ENCODE measurements at places on chromosomes 1 and 21.

DNA sequence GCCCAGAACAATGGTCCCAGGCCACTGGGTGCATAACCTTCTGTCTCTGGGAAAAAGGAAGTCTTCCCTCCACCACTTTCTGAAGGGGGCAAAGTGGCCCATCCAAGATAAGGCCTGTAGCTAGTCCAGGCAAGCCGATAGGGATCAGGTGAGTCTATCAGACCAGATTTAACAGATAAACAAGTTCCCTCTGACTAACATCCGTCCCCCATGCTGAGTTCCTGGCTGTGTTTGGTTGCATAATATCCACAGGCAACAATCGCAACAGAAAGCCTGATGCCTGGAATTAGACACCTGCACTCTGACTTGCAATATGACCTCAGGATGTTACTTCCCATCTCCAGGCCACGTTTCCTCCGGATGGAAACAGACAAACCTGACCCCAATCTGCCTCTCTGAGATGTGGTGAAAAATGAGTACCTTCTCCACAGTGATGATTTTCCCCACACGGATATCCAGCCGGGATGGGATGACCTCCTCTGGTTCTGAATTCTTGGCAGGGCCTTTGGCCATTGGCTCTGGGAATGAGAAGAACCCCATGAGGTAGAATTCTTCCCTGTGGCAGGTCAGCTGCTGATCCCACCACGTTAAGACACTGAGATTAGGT lies 36.4 kb downstream of the YARS1 start:
- no peak overlapping the region for H3K27ac ChIP-seq
- no peak for DNase-seq

DNA sequence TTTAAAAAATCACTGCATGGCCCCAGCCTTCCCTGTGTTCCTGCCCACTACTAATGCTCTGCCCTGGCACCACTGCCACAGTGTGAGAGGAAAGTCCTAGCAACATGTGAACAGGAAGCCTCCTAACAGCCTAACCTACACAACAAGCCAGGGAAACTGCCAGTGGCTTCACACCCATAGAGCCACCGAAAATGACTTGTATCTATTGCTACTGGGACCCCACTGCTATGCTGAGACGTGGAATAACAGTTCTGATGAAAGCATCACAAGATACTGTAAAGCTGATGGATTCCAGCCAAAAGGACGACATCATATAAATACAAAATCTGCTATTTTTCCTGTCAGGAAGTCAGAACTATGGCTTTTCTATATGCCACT lies 74.9 kb downstream of the JAK1 start:
- no peak overlapping the region for H3K4me3 ChIP-seq
- peaks cover 13% of the 10 kb centered on the region for H3K36me3 ChIP-seq
- no peaks in the 10 kb centered on the region for H3K27me3 ChIP-seq
- DNase-seq: no peak

- H3K27ac ChIP-seq: peak overlapping the region; percentile 82
- H3K27me3 ChIP-seq: no peaks in the 10 kb centered on the region
- peak; percentile 42 for DNase-seq
- H3K4me1 ChIP-seq: peaks cover 57% of the 10 kb centered on the region
- peak overlapping the region; percentile 12 for H3K4me3 ChIP-seq
Observed at GRCh38 chr1:13702425-13703127, 2.6 kb downstream of the PRDM2 start.

DNA sequence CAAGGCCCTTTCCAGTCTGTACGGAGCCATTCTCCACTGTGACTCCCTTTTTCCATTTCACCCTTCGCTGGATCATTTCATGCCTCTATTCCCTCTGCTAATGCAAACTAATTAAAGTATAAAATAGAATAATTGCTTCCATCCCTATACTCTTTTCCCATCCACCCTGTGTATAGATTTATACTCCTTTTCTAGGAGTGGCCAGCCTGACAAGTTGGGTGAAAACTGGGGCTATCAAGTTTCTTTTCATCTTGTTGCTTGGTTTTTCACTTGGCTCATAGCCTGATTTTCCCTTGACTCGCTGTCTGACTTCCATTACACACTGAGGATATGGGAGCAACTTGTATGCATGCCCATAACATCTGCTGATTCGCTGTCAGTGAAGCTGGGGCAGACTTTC lies 107.0 kb downstream of the PLXNA2 start:
- DNase-seq: no peak
- H3K4me1 ChIP-seq: no peaks in the 10 kb centered on the region
- H3K27ac ChIP-seq: no peak overlapping the region
- no peaks in the 10 kb centered on the region for H3K36me3 ChIP-seq
- H3K4me3 ChIP-seq: no peak overlapping the region

- H3K4me3 ChIP-seq: no peak overlapping the region
- no peak for DNase-seq
- no peaks in the 10 kb centered on the region for H3K4me1 ChIP-seq
- H3K27me3 ChIP-seq: no peaks in the 10 kb centered on the region
- no peak overlapping the region for H3K27ac ChIP-seq
- no peaks in the 10 kb centered on the region for H3K36me3 ChIP-seq
Observed at GRCh38 chr21:17334484-17334883, 178.4 kb upstream of the CXADR start.

- H3K27me3 ChIP-seq: no peaks in the 10 kb centered on the region
- peaks cover 17% of the 10 kb centered on the region for H3K4me1 ChIP-seq
- no peak for DNase-seq
- no peaks in the 10 kb centered on the region for H3K36me3 ChIP-seq
- no peak overlapping the region for H3K4me3 ChIP-seq
- no peak overlapping the region for H3K27ac ChIP-seq
Observed at GRCh38 chr1:116359060-116359830, 13.8 kb upstream of the ATP1A1 start.

DNA sequence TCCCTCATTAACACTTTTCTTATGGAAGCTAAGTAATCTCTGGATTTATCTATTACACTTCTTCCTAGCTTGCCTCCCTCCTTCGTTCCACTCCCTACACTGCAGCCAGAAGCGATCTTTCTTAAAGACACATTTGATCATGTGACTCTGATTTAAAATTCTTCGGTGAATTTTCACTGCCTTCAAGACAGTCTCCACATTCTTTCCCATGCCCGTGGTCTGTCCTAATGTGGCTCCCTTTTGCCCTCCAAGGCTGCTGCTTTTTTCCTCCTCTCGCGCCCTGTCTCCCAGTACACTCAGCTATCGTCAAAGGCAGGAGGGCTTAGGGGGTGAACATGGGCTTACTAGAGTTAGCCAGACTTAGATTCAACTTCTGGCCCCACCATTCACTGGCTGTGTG lies 64.4 kb downstream of the SDCCAG8 start:
- H3K4me3 ChIP-seq: no peak overlapping the region
- H3K27ac ChIP-seq: peak overlapping the region; percentile 3
- peaks cover 11% of the 10 kb centered on the region for H3K36me3 ChIP-seq

DNA sequence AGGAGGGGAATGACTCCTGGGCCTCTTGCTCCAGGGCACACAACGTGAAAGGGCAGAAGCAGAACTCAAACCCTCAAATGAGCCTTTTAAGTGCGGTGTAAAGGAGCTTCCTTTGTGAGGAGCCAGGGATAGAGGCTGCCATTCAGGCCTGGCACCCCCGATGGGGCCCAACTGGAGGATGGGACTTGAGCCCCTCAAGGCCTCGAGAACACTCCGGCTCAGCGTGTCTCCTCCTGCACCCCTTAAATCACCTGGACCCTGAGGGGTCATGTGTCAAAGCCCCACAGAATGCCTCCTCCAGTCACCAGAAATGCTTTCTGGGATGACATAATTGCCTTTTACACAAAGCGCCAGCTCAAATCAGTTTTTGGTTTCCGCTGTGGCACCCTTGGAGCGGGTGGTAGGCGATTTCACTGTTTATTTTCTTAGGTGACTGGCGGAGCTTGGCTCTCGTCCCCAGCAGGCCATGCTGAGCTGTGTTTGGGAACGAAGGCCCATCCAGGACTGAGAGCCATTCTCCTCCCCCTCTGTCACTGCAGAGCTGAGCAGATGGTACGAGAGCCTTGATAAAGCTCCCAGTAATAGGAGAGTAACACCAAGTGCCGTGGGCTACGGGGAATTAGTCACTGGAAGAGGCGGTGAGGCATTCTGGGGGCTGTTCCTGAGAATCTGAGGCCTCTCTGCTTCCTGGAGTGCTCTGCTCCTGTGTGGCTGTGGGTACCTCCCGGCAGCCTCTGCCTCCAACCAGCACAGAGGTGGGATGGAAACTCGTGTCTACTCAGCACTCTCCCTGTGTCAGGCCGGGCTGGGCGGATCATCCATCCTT lies 163.0 kb downstream of the GRIK3 start:
- no peaks in the 10 kb centered on the region for H3K36me3 ChIP-seq
- H3K27ac ChIP-seq: no peak overlapping the region
- H3K27me3 ChIP-seq: no peaks in the 10 kb centered on the region
- no peak for DNase-seq
- no peaks in the 10 kb centered on the region for H3K4me1 ChIP-seq

DNA sequence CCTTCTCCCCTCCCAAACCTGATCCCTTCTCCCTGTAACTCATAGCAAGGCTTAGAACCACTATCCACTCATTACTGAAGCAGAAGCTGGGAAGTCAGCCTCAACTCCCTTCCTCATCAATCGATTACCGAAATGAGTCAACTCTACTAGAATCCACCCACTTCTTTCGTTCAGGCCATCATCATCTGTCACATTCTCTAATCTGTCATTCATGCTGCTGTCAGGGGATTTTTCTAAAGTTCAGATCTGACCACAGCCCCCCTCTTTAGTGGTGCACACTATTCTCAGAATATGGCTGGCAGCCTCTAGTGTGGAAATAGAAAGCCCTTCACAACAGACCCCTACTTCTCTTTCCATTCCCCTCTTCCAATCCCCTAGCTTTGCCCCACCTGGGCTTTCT lies 5.1 kb downstream of the NT5C1A start:
- H3K27ac ChIP-seq: no peak overlapping the region
- peak; percentile 10 for DNase-seq
- peaks cover 18% of the 10 kb centered on the region for H3K27me3 ChIP-seq
- peaks cover 12% of the 10 kb centered on the region for H3K4me1 ChIP-seq
- H3K36me3 ChIP-seq: no peaks in the 10 kb centered on the region
- no peak overlapping the region for H3K4me3 ChIP-seq

DNA sequence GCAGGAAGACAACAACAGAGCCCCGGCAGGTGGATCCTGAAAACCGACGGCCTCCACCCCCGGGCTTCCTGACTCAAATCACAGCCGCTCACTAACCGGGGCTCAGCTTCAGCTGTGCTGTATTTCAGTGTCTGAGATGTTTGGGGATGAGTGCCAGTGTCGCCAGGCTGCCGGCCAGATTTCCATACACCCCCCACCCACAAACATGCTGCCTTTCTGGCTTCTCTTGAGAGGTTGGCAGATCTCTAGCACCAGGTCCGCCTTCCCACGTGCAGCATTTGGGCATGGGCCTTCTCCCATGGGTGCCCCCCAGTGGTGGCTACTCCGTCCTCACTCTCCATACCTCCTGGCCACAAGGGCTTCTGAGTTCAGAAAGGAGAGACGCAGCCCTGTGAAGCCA lies 34.8 kb downstream of the KCNAB2 start:
- no peak overlapping the region for H3K27ac ChIP-seq
- no peaks in the 10 kb centered on the region for H3K4me1 ChIP-seq
- peaks cover 38% of the 10 kb centered on the region for H3K36me3 ChIP-seq
- H3K4me3 ChIP-seq: no peak overlapping the region
- DNase-seq: no peak

DNA sequence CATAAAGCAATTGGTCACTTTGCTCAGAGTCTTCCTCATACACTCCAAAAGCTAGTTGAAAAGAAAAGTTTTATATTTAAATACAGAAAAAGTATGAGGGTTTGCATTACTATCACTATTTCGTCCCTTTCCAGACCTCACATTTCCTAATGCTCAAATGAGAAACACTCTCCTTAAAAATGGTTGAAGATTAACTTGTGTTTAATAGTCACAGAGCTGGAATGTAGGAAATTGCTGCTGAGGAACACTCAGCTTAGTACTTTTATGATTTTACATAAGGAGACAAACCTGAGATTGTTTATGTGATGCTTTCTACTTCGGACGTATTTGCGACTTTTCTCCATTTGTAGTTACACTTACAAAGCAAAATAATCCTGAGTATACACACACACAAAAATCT lies 39.8 kb downstream of the MYSM1 start:
- H3K27ac ChIP-seq: no peak overlapping the region
- H3K4me1 ChIP-seq: peaks cover 3% of the 10 kb centered on the region
- H3K27me3 ChIP-seq: no peaks in the 10 kb centered on the region
- no peak overlapping the region for H3K4me3 ChIP-seq

DNA sequence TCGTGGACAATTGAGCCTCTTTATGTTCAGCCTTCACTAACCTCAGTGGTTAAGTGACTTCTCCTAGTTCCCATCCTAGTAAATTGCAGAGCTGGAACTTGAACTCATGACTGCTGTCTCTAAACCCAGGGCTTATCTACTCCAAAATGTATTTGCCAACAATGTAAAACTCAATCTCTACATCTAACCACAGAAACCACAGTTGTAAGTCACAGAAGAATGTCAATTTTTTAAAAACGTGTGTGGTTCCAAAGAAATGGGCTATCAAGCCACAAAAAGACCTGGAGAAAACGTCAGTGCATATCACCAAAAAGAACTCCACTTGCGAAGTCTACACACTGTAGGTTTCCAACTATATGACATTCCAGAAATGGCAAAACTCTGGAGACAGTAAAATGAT lies 172.6 kb upstream of the HMCN1 start:
- no peak for DNase-seq
- no peaks in the 10 kb centered on the region for H3K27me3 ChIP-seq
- H3K27ac ChIP-seq: peak overlapping the region; percentile 60
- peaks cover 52% of the 10 kb centered on the region for H3K4me1 ChIP-seq
- no peaks in the 10 kb centered on the region for H3K36me3 ChIP-seq
- peak overlapping the region; percentile 8 for H3K4me3 ChIP-seq

GRCh38 chr1:216960716-216961115 lies 237.5 kb upstream of the ESRRG start:
- H3K27ac ChIP-seq: no peak overlapping the region
- no peak overlapping the region for H3K4me3 ChIP-seq
- no peaks in the 10 kb centered on the region for H3K4me1 ChIP-seq
- no peaks in the 10 kb centered on the region for H3K36me3 ChIP-seq

DNA sequence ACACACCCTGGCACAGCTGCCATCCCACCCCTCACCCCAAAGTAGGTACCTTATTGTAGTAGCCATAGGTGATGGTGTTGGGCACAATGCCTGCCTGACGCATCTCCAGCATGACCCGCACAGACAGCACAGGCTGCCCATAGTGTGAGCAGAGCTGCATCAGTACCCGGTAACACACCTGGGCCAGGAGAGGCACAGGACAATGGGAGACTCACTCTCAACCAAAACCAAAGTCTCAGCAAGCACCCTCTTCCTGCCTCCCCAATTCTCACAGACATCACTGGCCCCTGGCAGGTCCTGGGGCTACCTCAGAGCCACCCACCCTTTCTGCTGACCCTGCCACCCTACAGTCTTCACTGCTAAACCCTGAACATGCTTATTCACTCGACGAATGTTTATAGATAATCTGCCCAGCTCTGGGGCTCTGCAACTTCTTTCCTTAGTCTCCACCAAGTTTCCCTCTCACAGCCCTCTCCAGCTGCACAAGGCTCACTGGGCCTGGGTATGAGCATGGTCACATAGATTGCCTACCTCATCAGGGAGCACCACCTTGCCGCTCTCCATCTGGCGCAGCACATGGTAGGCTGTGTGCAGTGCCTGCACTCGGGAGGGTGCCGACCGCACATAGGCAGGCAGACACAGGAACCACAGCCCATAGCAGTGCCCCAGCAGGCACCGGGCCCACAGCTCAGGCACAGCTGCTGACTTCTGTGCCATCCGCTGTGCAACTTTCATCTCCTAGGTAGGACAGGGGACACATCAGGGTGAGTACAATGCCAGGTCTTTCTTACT lies 10.3 kb downstream of the DENND4B start:
- H3K36me3 ChIP-seq: peaks cover 56% of the 10 kb centered on the region
- peaks cover 7% of the 10 kb centered on the region for H3K4me1 ChIP-seq

GRCh38 chr21:45972353-45972715 lies 9.2 kb upstream of the COL6A1 start:
- peaks cover 26% of the 10 kb centered on the region for H3K27me3 ChIP-seq
- H3K36me3 ChIP-seq: no peaks in the 10 kb centered on the region
- H3K4me3 ChIP-seq: no peak overlapping the region
- DNase-seq: no peak
- H3K4me1 ChIP-seq: peaks cover 4% of the 10 kb centered on the region
